ENCODE measurements at places on chromosomes 5 and 9.

DNA sequence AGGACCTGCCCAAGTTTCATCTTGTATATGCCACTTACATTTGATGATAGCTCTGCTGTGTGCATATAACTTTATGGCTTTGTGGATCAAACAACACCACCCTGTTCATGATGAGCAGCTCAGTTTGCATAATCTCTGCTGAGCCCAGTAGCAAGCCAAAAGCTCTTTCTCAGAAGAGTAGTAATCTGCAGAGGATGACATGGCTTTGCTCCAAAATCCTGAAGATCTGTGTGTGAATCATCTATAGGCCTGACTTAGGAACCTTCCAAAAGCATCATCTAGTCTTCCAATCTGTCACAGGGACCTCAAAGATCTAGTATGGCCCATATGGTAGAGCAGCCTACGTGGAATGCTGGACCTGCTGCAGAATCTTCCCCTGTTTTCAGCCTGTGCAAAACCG lies 394.6 kb downstream of the PSAT1 start:
- no peak for DNase-seq

DNA sequence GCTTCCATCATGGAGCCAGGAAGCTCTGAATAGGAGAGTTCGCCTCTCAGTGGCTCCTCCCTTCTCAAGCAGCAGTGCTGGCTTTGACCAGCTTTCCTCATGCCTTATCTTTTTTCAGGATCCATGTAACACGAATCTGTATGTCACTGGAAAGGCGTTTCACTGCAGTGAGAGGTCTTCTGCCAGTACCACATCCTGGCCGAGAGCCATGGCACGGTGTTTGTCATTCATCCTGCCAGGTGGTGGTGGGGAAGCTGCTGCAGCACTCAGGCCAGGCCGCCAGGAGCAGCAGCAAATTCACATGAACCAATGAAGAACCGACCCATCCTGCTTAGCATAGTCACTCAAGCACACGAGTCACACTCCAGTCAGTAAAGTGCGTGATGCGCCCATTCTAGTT lies 179.0 kb downstream of the FANCC start:
- no peak for DNase-seq

GRCh38 chr9:3664044-3664443 lies 138.2 kb upstream of the RFX3 start:
- DNase-seq, result no peak

GRCh38 chr5:79932510-79933504 lies 58.3 kb downstream of the MTX3 start:
- no peak for DNase-seq

- DNase-seq, result no peak
These were observed 176.4 kb upstream of the MRPS30 start for GRCh38 chr5:44632344-44632743.

DNA sequence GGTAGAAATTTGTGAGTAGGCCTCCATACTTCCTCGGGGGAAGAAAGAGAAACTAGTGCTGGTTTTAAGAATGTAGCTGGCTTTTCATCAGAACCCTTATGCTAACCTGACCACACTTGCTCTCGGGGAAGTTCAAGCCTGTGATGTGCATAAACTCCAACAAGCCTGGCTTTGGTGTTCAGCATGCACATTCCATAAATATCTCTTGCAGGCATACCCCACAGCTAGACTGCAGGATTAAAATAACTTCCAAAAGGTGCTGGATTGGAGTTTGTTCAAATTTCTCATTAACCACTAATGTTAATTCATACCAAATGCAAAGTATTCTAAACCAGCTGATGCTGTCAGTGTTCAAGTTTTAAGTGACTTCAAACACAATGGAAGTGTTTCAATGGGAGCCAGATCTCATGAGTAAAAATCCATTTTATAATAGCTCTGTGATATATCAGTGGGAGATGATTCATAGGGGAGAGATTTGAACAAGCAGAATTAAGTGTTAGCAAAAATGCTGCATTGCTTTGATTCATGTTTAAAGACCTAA lies 79.4 kb downstream of the NPR3 start:
- peak; percentile 89 for DNase-seq

Data from retinal pigment epithelial cell (primary cell).